BJ (cell line): ENCODE measurements at places on chromosomes 16 and 17. TPM values are rescaled to one million over a fixed set of nuclear protein-coding genes. Genes with fewer than 3 reads are reported as not detected.

GRCh38 chr17:32311028-32311536 lies 30.9 kb downstream of the C17orf75 start:
- DNase-seq: no peak

DNA sequence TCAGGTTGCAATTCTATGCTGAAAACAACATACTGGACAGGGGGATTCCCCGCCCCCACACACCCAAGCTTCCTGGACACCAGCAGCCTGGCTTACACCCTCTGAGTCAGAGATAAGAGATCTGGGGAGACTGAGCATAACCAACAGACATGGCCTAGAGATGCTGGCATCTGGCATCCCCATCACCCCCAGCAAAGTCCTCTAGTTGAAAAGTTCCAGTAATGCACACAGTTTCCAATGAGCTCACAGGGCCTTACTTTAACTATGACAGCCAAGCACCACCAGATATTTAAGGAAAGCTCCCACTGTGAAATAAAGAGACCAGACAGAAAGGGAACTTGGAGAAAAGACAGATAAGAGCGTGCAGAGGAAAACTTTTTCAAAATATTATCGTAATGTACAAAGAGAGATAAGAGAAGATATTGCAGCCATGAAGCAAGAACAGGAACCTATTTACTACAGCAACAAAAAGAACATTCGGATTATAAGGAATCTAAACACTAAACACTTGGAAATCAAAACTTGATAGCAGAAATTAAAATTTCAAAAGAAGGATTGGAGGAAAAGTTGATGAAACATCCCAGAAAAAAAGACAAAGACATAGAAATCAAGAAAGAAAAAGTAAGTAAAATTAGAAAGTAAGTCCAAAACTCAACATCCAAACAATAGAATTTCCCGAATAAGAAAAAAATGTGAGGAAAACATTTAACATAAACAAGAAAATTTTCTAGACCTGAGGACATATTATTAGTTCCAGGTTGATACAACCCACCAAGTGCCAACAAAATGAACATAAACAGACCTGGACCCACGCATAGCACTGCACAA lies 17.2 kb upstream of the ALOX15 start:
- no peak for DNase-seq

SP6 gene
- 0.05 and 0.07 TPM in 2 replicates for polyA plus RNA-seq

DNA sequence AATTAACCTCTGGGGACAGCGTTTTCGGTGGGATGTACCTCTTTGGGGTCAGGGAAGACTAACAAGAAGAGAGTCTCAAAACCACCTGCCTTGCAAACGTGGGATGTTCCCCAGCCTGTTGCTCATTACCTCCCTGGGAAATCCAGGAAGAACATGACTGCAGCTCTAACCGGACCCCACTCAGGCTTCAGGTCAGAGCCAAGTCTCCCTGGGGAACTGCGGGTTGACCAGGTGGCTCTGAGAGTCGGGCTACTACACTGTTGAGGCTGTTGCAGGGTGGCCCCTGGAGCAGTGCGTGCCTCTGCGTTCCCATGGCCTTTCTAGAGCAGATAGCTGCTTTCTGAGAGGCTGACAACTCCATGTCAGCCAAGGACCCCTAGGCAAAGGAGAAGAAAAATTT lies 309.1 kb downstream of the FOXL1 start:
- no peak for DNase-seq

DNA sequence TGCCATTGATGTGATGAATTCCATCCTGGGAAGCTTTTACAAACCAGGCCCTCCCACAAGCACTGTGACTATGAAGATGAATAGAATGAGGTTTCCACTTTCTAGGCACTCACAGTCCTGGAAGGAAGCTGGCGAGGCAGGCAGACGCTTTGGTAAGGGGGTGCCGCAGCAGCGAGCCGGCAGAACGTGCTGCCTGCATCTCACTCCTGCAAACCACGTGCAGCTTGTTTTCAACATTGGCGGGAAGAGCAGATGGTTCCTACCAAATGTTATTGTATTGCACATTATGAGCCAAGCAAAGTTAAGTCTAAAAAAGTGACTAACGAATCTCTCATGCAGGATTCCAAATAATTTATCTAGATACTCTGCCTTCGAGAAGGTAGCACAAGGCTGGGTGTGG lies 3.7 kb upstream of the DNAI2 start:
- no peak for DNase-seq

GRCh38 chr17:1492249-1493206 lies at the start of gene MYO1C:
Gene MYO1C (minus strand): TSS chr17:1492686. CDS start chr17:1492487, 199 bp downstream.
- no peak for DNase-seq

FXR2 gene
- polyA plus RNA-seq: 33.6 and 46.2 TPM in 2 replicates

- DNase-seq: no peak
These were observed 1.3 kb upstream of the CACNA1H start for GRCh38 chr16:1151424-1152122.

DNA sequence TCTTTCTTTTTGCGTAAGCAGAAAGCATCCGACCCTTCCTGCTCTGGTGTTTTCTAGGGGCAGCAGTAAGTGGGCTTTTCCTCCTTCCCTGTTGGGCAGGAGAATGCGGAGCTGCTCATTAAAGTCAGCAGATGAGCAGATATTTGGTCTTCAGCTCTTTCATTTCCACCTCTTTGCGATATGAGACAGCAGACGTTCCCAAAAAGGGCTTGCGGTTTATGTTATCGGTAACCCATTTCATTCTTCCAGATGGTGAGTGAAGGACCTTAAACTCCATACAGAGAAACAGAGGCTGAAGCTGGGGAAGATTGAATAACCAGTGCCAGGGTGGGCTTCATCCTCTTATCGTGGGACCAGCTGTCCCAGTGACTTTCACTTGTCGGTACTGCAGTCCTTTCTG lies 40.7 kb downstream of the KSR1 start:
- DNase-seq: no peak

- DNase-seq: no peak
These were observed 18.4 kb downstream of the CFAP20 start for GRCh38 chr16:58110571-58111301.

TBC1D3G gene
- polyA plus RNA-seq: not detected in 2 replicates

GRCh38 chr16:28830531-28830930 lies 7.7 kb downstream of the ATXN2L start:
- DNase-seq: no peak

CACNG1 gene
- not detected in 2 replicates for polyA plus RNA-seq

MT1E gene
- polyA plus RNA-seq: 147 and 188 TPM in 2 replicates

CHMP6 gene
- polyA plus RNA-seq: 27.3 and 30.7 TPM in 2 replicates

DYNLRB2 gene
- polyA plus RNA-seq: 0.50 and 1.4 TPM in 2 replicates

- DNase-seq: no peak
These were observed 169.1 kb downstream of the XYLT1 start for GRCh38 chr16:17301593-17302135.

DNA sequence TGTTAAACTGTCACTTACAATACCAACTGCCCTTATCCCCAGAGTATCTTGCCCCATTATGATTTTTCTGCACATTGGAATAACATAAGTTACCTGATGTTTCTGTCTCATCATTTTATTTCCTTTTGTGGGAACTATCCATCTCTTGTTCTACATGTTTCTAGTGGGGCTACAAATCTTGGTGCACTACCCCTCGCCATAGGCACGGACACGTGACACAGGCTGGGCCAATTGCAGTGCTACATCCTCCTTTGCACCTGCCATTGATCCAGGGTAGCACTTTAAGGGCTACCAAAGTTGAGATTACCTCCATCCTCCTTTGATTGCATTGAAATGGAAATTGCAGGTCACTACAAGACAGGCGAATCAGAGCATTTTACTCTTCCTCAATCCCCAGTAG lies 14.2 kb upstream of the SYT17 start:
- no peak for DNase-seq

GRCh38 chr17:49880291-49881053 lies 32.6 kb upstream of the TAC4 start:
- DNase-seq: no peak

DNA sequence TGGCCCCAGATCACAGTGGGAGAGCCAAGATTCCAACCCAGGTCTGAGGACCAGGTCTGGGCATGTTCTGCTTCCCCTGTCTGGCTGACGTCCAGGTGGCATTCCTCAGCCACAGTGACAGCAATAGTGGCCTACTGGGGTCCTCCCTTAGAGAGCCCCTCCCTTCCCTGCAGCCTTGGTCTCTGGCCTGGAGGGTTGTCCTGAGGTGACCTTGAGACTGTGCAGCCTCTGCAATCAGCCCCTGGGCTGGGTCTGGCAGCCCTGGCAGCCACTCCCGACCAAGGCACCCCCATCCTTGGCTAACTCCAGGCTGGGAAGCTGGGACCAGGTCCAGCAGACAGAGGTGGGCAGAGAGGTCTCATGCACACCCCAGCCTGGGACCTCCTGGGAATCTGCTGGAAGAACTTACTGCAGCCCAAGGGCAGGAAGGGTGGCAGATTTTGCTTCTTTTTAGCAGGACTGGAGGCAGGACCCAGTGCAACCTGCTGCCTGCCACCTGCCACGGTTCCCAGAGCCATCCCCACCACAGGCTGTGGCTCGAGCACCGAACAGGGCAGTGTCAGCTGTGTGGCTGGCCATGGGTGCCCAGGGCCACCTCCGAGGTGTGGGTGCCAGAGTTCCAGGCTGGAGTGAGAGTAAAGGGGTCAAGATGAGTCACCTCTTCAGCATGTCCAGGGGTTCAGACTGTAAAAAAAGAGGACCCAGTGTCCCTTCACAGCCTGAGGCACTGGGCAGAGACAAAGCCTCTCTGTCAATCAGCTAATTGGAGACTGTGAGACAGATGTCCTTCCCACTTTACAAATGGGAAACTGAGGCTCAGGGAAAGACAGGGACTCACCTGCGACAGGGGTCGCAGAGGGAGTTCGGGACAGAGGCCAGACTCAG lies 12.6 kb downstream of the GRB7 start:
- DNase-seq: no peak

DNA sequence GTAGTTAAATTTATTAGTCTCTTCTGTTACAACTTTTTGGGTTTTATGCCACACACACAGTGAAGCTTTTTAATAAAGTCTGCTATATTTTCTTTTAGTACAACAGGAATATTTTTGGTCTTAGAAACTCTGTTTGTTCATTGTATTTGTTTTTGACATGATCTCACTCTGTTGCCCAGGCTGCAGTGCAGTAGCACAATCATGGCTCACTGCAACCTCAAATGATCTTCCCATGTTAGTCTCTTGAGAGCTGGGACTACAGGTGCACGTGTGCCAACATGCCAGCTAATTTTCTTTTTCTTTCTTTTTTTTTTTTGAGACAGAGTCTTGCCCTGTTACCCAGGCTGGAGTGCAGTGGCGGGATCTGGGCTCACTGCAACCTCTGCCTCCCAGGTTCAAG lies 27.1 kb downstream of the PPM1D start:
- DNase-seq: no peak

DNA sequence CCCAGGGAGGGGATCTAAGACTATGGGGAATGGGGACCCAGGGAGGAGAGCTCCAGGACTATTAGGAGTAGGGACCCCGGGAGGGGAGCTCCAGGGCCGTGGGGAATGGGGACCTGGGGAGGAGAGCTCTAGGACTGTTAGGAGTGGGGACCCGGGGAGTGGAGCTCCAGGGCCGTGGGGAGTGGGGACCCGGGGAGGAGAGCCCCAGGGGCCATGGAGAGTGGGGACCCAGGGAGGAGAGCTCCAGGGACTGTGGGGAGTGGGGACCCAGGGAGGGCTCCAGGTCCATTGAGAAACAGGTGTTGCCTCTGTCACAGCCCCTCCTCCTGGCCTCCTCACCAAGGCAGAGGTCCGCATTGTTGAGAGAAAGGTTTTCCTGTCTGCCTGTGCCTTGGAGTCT lies 16.0 kb downstream of the MPRIP start:
- no peak for DNase-seq

- DNase-seq: no peak
These were observed 296.4 kb downstream of the MAP2K6 start for GRCh38 chr17:69710926-69711325.

DNA sequence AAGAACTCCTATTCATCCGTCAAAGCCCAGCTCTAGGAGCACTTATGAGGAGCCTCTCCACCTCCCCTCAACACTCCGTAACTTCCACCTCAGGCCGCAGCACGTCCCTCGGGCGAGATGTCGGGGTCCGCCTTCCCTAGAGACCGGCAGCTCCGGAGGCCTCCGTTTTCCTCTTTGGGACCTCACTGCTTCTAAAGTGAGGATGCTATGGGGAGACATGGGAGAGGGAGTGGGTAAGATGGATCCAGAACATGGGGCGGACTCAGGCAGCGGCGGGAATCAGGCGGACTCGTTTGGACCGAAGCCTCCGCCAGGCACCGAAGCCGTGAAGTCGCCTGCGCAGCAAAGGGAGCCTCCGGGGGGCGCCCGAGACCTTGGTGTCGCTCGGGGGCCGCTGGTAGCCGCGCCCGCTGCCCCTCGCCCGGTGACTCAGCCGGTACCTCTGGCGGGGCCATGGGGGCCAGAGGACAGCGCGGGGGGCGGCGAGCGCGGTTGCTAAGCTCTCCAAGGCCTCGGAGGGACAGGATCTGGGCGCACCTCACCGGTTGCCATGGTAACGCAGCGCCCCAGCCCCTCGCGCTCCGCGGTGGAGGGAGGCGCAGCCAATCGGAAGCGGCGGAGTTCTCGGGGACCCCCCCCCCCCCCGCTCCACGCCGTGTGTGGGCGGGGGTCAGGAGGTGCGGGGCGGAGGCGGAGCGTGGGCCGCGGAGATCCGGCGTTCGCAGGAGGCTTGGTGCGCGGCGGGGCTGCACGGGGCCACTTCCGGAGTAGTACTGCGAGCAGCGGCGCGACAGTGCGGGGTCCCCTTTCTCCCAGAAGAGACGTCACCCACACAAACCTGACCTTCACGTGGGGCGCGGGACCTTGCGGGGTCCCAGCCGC lies 1.3 kb upstream of the HIC1 start:
- DNase-seq: no peak

GRCh38 chr16:14015948-14016347 lies 55.2 kb upstream of the MRTFB start:
- peak; percentile 81 for DNase-seq

GRCh38 chr17:48244814-48245213 lies 137.2 kb downstream of the SNX11 start:
- no peak for DNase-seq

- DNase-seq: no peak
These were observed 142.5 kb downstream of the SALL1 start for GRCh38 chr16:51008607-51009006.

DNA sequence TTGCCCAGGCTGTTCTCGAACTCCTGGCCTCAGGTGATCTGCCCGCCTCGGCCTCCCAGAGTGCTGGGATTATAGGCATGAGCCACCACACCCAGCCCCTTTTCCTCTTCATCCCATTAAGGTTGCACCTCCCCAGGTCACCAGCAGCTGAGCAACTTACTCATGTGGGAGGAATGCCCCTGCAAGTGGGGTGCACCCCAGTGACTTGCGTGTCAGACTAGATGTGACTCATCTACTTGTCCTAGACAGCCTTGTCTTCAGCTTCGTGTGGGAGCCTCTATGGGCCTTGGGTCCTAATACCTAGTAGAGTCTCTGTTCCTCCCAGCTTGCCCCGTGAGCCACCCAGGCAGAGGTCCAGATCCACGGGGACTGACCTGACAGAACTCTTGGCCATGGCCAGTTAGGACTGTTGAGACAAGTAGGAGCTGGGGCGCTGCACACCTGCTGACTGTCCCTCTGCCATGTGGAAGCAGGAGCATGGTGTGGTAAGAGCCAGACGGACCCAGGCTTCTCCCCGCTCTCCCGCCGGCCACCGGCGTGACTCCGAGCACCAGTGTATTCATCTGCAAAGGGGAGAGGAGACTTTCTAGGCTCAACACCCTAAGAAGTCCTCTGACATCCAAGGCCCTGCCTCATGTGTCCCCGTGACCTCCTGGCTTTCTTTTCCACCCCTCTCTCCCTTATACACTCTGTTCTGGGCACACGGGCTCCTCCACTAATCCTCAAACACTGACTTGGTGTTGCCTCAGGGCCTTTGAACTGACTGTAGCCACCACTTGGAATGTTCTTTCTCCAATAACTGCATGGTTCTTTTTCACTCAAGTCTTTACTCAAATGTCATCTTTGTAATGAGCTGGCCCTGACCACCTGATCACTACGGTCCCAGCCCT lies 11.6 kb upstream of the CBX4 start:
- DNase-seq: no peak

- DNase-seq: no peak
These were observed 133.2 kb downstream of the MSI2 start for GRCh38 chr17:57389473-57389872.
